ENCODE measurements at places on chromosomes 2 and 18.

GRCh38 chr2:45794134-45794617, 142.7 kb downstream of the PRKCE start:
- no peak for ATAC-seq
- H3K4me1 ChIP-seq: peaks cover 36% of the 10 kb centered on the region
- no peak overlapping the region for H3K27ac ChIP-seq
- H3K27me3 ChIP-seq: no peaks in the 10 kb centered on the region
- H3K36me3 ChIP-seq: no peaks in the 10 kb centered on the region
- no peak overlapping the region for H3K4me3 ChIP-seq

DNA sequence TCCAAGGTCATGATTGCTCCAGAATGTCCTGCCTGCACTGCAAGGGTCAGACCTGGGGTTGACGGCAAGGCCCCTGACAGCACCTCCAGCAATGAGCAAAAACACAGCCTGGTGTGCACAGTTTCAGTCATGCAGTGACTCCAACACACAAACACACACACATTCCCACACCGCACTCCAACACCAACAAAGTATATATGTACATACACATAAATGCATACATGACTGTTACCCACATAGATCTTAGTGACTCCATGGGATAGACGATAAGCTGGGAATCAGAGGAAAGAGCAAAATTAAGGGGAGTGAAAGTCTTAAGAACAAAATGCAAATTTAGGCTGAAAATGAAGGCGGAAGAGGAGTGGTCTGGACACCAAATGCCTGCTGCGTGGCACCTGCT, 112.7 kb upstream of the TEKT4 start:
- H3K27ac ChIP-seq: no peak overlapping the region
- H3K27me3 ChIP-seq: no peaks in the 10 kb centered on the region
- H3K4me1 ChIP-seq: no peaks in the 10 kb centered on the region
- no peak overlapping the region for H3K4me3 ChIP-seq

- H3K27ac ChIP-seq: no peak overlapping the region
- no peak overlapping the region for H3K4me3 ChIP-seq
- H3K36me3 ChIP-seq: no peaks in the 10 kb centered on the region
- no peaks in the 10 kb centered on the region for H3K4me1 ChIP-seq
Measured at GRCh38 chr2:189337656-189338055, 103.6 kb upstream of the WDR75 start.

DNA sequence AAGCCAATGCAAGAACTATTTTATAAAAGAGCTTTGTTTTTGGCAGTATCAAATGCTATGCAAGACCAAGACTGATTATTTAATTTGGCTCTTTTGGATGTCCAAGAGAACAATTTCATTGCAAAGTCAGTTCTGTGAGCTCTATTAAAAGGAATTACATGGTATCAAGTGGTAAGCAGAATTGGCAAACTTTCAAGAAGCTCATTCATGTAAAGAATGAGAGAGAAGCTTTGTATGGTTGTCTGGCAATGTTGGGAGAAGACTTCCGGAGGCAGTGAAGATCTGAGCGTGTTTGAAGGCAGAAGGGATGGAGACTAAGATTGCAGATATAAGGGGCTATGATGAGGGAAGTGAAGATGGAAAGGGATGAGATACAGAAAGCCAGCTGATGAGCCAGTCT, 49.6 kb downstream of the CPS1 start:
- H3K36me3 ChIP-seq: no peaks in the 10 kb centered on the region
- no peaks in the 10 kb centered on the region for H3K27me3 ChIP-seq
- H3K4me3 ChIP-seq: no peak overlapping the region
- H3K27ac ChIP-seq: no peak overlapping the region

DNA sequence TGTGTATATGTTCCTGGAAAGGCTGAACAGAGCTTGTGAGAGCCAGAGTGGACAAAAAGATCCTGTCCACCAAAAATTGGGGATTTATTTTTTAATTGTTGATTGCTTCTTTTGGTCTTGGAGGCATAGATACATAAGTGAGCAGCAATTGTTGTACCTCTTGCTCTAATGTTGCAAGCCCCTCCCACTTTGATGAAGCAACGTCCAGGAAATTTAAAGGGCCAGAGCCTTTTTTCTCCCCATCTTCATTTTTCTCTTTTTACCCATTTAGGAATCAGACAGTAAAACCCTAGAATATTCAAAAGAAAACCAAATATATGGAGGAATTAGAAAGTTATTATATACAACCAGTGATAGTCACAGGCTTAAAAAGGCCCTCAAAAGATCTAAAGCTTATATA, 871.8 kb upstream of the NRXN1 start:
- no peaks in the 10 kb centered on the region for H3K4me1 ChIP-seq
- no peak overlapping the region for H3K4me3 ChIP-seq
- no peaks in the 10 kb centered on the region for H3K36me3 ChIP-seq
- H3K27me3 ChIP-seq: no peaks in the 10 kb centered on the region
- no peak overlapping the region for H3K27ac ChIP-seq
- no peak for ATAC-seq

DNA sequence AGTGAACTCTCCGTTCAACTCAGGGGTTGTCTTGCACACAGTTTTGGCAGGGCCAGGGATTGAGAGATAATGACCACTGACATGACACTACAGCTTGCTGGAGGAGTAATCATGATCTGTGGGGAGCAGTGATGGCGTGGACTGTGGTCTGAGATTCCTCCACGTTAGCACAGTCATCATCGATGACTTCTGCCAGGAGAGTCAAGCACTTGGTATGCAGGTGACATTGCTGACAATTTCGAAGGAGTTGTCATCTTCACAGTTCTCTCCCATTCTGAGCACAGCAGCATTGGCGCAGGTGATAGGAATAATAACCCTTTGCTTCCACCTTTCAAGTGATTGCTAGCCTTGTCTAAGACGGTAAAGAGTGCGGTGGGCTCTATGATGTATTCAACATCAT, 79.8 kb downstream of the SGPP2 start:
- no peak for ATAC-seq
- H3K27me3 ChIP-seq: no peaks in the 10 kb centered on the region
- peaks cover 25% of the 10 kb centered on the region for H3K4me1 ChIP-seq

DNA sequence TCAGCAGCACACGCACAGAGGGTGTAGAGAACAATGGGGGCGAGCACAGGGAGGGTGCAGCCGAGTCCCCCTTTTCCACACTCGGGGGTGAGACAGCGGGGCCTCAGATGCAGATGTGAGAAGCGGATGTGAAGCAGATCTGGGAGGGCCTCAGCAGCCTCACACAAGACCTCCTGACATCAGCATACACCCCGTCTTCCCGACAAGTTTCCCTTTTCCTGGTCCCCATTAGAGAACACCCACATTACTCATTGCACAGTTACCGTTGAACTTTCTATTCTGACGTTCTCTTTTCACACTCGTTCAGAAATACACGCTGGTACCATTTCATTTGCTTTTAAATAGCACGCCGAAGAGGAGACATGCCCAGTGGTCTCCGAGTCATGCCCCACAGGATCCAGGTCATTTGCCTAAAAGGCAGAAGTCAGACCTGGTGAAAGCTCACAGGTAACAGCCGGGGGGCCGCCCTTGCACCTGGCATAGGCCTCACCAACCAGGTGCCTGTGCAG, 129.5 kb upstream of the ID2 start:
- H3K4me1 ChIP-seq: peaks cover 26% of the 10 kb centered on the region
- peak overlapping the region; percentile 54 for H3K4me3 ChIP-seq
- H3K27ac ChIP-seq: peak overlapping the region; percentile 61
- H3K27me3 ChIP-seq: peaks cover 10% of the 10 kb centered on the region
- peak; percentile 77 for ATAC-seq

GRCh38 chr2:176488431-176488830, 219.2 kb downstream of the MTX2 start:
- H3K36me3 ChIP-seq: no peaks in the 10 kb centered on the region
- no peak overlapping the region for H3K4me3 ChIP-seq
- peaks cover 16% of the 10 kb centered on the region for H3K27me3 ChIP-seq
- no peak for ATAC-seq
- peaks cover 15% of the 10 kb centered on the region for H3K4me1 ChIP-seq

GRCh38 chr2:194166818-194167217, 1490.2 kb upstream of the SLC39A10 start:
- H3K4me3 ChIP-seq: no peak overlapping the region
- H3K4me1 ChIP-seq: no peaks in the 10 kb centered on the region
- H3K27me3 ChIP-seq: peaks cover 9% of the 10 kb centered on the region
- no peaks in the 10 kb centered on the region for H3K36me3 ChIP-seq
- H3K27ac ChIP-seq: no peak overlapping the region

- H3K36me3 ChIP-seq: no peaks in the 10 kb centered on the region
- H3K4me3 ChIP-seq: no peak overlapping the region
- H3K4me1 ChIP-seq: no peaks in the 10 kb centered on the region
- peaks cover 52% of the 10 kb centered on the region for H3K27me3 ChIP-seq
- no peak for ATAC-seq
- no peak overlapping the region for H3K27ac ChIP-seq
Measured at GRCh38 chr2:169672406-169672805, 21.8 kb downstream of the CFAP210 start.

GRCh38 chr2:135667045-135667444, 74.6 kb upstream of the UBXN4 start:
- H3K27me3 ChIP-seq: no peaks in the 10 kb centered on the region
- no peak overlapping the region for H3K27ac ChIP-seq
- ATAC-seq: no peak

DNA sequence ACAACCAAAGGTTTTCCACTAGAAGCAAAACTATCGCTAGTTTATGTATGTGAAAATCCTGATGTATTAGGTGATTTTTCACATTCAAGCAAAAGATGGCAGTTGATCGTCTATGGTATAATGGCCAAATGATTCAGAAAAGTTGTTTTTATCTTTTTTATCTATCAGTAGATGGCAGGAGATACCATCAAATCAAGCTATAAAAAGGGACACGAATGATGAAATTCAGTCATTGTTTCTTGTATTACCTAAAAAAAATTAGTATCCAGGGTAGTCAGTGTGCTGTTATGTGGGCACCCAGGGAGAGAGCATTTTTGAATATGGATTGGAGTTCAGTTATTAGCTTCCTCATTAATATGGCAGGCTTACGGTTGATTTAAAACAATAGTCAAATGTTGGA, 22.9 kb upstream of the CAVIN2 start:
- H3K27me3 ChIP-seq: peaks cover 16% of the 10 kb centered on the region
- no peaks in the 10 kb centered on the region for H3K4me1 ChIP-seq
- H3K36me3 ChIP-seq: no peaks in the 10 kb centered on the region
- no peak overlapping the region for H3K27ac ChIP-seq

DNA sequence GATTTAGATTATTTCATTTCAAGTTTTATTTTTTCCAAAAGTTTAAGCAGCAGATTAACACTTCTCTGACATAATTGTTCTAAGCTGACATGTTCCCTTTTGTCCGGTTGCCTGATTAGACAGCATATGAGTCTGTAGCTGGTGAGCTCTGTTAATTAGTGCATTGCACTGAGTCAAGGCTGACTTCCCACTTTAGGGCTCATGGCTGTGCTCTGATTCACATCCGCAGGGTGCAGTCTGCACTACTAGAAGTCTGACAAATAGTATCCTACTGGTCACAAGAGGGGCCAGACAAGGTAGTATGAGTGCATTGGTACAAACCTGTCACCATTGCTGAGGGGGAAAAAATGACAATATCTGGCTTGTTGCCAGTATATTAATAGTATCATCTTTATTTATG, 443.9 kb upstream of the ZNF804A start:
- H3K4me1 ChIP-seq: no peaks in the 10 kb centered on the region
- H3K27ac ChIP-seq: no peak overlapping the region
- H3K27me3 ChIP-seq: no peaks in the 10 kb centered on the region
- no peak for ATAC-seq

DNA sequence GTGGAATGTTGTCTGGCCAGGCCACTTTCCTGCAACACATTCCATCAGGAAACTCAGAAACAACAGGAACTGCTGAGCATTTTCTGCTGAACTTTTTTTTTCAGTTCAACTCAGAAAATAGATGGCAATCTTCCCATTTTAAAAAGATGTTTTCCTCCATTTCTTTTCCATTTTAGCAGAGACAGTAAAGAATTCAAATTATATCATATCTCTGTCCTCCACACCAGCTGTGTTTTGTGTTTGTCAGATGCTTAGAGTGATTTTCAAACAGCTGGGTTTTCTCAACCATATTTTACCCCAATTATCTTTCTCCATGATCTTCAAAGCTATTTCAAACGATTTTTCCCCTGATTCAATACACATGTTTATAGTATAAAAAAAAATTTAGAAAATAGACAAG, 713.4 kb downstream of the LRRTM4 start:
- no peak overlapping the region for H3K27ac ChIP-seq
- no peaks in the 10 kb centered on the region for H3K36me3 ChIP-seq
- no peaks in the 10 kb centered on the region for H3K27me3 ChIP-seq
- H3K4me1 ChIP-seq: no peaks in the 10 kb centered on the region
- no peak overlapping the region for H3K4me3 ChIP-seq

DNA sequence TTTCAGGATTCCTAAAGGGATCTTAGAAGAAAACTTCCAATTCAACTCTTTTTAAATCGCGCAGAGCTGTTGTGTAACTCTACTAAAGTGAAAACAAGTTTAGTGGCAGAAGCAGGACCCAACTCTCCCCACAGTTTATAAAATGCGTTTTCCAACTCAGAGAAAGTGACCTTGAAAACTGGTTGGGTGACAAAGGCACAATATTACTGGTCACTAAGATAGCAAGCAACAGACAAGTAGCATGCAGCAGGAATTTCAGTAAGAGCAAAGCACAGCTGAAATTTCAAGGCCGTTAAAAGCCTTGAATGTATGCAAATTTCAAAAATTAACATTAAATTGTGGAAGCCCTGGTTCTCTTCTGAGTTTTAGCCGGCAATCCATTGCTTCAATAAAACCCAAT, 66.9 kb downstream of the STK39 start:
- H3K27ac ChIP-seq: no peak overlapping the region
- peaks cover 6% of the 10 kb centered on the region for H3K36me3 ChIP-seq
- H3K27me3 ChIP-seq: no peaks in the 10 kb centered on the region
- H3K4me3 ChIP-seq: no peak overlapping the region
- no peak for ATAC-seq

DNA sequence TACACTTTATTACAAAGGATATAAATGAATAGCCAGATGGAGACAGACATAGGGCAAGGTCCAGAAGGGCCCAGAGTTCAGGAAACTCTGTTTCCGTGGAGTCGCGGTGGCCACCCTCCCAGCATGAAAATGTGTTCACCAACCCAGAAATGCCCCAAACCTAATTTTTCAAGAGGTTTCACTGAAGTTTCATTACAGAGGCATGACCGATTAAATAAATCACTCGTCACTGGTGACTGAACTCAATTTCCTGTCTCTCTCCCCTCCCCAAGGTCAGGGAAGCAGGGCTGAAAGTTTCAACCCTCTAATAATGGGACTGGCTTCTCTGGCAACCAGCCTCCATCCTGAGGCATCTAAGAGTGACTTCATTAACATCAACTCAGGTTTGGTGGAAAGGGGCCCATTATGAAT, 22.4 kb downstream of the USP40 start:
- H3K27me3 ChIP-seq: no peaks in the 10 kb centered on the region
- no peak overlapping the region for H3K27ac ChIP-seq
- peaks cover 2% of the 10 kb centered on the region for H3K4me1 ChIP-seq
- H3K36me3 ChIP-seq: peaks cover 77% of the 10 kb centered on the region
- ATAC-seq: no peak

GRCh38 chr2:152485954-152486736, 151.2 kb downstream of the FMNL2 start:
- ATAC-seq: no peak
- H3K27me3 ChIP-seq: no peaks in the 10 kb centered on the region
- H3K36me3 ChIP-seq: no peaks in the 10 kb centered on the region
- peaks cover 16% of the 10 kb centered on the region for H3K4me1 ChIP-seq

- H3K27me3 ChIP-seq: peaks cover 10% of the 10 kb centered on the region
- H3K4me1 ChIP-seq: no peaks in the 10 kb centered on the region
- no peak for ATAC-seq
- no peaks in the 10 kb centered on the region for H3K36me3 ChIP-seq
Measured at GRCh38 chr2:206482123-206482522, 38.8 kb downstream of the ADAM23 start.

All from stimulated activated memory B cell treated with anti-CD40 and anti-IgM and Interleukin-4, amounts not matched to agents 10 μg/mL and 1 μg/mL and 100 μg/mL, for 72 hours (primary cell).